ENCODE measurements at places on chromosomes 2 and 18.

GRCh38 chr2:118251427-118251826 is 163.2 kb downstream of the INSIG2 start:
- DNase-seq = no peak

- no peak for DNase-seq
Observed at GRCh38 chr2:99395589-99396130, 58.5 kb downstream of the EIF5B start.

DNA sequence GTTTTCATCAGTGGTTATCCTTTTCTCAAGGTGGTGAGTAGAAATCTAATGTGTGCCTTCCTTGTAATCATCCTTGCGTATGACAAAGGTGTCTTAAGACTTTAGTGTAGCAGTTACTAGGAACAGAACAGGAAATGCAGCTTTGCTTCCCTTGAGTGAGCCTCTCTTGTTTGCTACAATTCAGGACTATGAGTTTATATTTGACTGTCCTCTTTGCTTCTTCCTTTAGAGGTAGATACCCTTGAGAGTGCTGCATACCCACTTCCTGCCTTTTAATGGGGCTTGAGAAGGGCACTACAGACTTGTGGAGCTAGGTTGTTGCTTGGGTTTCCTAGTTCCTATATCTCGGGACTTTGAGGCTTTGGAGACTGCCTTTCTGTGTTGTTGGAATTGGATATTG is 3.8 kb downstream of the KCNJ13 start:
- DNase-seq = no peak

DNA sequence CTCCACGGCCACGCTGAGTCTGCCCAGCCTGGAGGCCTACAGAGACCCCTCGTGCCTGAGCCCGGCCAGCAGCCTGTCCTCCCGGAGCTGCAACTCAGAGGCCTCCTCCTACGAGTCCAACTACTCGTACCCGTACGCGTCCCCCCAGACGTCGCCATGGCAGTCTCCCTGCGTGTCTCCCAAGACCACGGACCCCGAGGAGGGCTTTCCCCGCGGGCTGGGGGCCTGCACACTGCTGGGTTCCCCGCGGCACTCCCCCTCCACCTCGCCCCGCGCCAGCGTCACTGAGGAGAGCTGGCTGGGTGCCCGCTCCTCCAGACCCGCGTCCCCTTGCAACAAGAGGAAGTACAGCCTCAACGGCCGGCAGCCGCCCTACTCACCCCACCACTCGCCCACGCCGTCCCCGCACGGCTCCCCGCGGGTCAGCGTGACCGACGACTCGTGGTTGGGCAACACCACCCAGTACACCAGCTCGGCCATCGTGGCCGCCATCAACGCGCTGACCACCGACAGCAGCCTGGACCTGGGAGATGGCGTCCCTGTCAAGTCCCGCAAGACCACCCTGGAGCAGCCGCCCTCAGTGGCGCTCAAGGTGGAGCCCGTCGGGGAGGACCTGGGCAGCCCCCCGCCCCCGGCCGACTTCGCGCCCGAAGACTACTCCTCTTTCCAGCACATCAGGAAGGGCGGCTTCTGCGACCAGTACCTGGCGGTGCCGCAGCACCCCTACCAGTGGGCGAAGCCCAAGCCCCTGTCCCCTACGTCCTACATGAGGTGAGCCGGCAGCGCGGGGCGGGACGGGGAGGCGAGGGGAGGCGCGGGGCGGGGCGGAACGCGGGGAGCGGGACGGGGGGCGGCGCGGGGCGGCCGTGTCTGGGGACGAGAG is 15.2 kb downstream of the NFATC1 start:
- no peak for DNase-seq

- no peak for DNase-seq
Observed at GRCh38 chr2:43212931-43213330, 13.5 kb downstream of the ZFP36L2 start.

GRCh38 chr2:27050281-27050995 is 1.0 kb upstream of the AGBL5 start:
- peak; percentile 93 for DNase-seq

- no peak for DNase-seq
Observed at GRCh38 chr2:25602333-25602723, 71.0 kb downstream of the DTNB start.

GRCh38 chr2:232898592-232899543 is 28.8 kb downstream of the SNORC start:
- no peak for DNase-seq

- DNase-seq = no peak
Observed at GRCh38 chr2:26649322-26649721, 8.2 kb upstream of the CIB4 start.

DNA sequence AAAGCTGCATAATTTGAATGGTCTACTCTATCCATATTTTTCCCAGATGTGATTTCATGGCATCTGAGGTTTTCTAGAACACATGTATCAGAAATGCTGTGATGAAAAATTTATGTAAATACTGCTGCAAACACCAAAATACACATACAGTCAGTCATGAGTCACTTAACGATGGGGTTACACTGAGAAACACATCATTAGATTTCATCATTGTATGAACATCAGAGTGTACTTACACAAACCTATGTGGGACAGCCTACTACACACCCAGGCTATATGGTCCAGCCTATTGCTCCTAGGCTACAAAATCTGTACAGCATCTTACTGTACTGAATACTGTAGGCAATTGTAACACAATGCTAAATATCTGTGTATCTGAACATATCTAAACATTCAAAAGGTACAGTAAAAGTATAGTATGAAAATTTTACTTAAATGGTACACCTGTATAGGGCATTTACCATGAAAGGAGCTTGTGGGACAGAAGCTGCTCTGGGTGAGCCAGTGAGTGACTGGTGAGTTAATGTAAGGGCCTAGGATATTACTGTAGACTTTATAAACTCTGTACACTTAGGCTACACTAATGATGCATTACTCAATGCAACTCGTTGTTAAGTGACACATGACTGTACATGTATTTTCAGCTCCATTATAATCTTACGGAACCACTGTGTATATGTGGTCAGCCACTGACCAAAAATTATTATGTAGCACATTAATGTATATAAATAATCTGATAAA is 33.5 kb downstream of the PNO1 start:
- peak; percentile 15 for DNase-seq

- DNase-seq = no peak
Observed at GRCh38 chr2:178865146-178865936, 58.1 kb upstream of the TTN start.

- no peak for DNase-seq
Observed at GRCh38 chr18:76757925-76758324, 64.4 kb upstream of the ZNF236 start.

DNA sequence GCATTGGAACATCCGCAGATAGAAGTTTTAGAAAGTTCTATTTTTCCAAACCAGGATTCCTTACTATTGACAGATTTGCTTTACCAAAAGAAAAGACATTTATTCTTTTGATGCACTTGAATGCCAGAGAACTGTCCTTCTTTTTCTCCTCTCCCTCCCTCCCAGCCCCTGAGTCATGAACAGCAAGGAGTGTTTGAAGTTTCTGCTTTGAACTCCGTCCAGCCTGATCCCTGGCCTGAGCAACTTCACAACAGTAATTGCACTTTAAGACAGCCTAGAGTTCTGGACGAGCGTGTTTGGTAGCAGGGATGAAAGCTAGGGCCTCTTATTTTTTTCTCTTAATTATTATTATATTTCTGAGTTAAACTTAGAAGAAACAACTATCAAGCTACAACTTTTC is 33.6 kb downstream of the APCDD1 start:
- no peak for DNase-seq

GRCh38 chr2:233994151-233994550 is 56.4 kb upstream of the SPP2 start:
- DNase-seq = no peak

- DNase-seq = no peak
Observed at GRCh38 chr2:60980071-60980815, 37.3 kb upstream of the PEX13 start.

- DNase-seq = no peak
Observed at GRCh38 chr2:61980758-61981157, 75.3 kb downstream of the COMMD1 start.

GRCh38 chr2:175576875-175577274 is 395.4 kb upstream of the ATP5MC3 start:
- DNase-seq = no peak

Measured in HepG2 (cell line).